NCI-H2081 treated with DMSO at 0.1 percent for 48 hours (cell line): ENCODE measurements at places on chromosomes 6 and 20.

- no peak for DNase-seq
Measured at GRCh38 chr6:37442416-37443215, 9.6 kb downstream of the CMTR1 start.

GRCh38 chr20:42192321-42192720, 574.1 kb upstream of the CHD6 start:
- no peak for DNase-seq

GRCh38 chr6:111590209-111590980, 15.3 kb downstream of the TRAF3IP2 start:
- DNase-seq = no peak

GRCh38 chr20:42740226-42740870, 449.4 kb downstream of the PTPRT start:
- no peak for DNase-seq

- DNase-seq = no peak
Measured at GRCh38 chr6:27501187-27501586, 28.3 kb upstream of the ZNF184 start.

DNA sequence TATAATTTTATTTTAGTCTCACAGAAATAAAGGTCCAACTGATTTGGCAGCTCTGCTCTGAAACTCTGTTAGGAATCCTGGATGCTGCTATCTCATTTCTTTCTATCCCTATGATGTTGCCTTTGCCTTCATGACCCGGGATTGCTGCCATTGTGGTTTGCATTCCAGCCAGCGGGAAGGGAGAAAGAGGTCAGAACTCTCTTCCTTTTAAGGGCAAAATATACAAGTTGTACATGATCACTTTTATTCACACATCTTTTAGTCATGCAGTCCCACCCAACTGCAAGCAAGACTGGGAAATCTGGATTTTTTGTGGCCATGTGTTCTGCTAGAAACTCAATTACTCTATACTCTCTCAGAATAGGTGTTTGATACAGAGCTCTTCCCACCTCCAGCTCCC, 263.1 kb upstream of the ZFP64 start:
- DNase-seq = no peak

DNA sequence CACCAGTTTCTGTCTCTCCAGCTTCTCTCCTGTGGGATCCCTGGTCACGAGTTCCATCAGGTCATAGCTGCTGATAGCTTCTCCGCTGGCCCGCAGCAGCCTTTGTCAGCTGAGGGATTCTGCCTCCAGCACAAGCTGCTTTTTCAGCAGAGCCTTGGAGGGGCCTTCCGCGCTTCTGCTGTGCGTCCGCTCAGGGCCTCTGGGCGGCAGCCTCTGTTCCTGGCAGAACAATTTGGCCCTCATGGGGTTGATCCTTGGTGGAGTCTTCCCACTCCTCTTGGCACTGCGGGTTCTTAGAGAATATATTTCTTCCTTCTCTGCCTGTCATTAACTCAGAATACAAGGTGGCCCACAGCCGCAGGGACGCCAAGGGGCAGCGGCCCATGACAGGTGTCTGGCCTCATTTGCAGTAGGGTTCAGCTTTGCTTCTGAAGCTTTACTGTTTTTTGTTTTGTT, 158.8 kb downstream of the DTNBP1 start:
- DNase-seq = no peak

DNA sequence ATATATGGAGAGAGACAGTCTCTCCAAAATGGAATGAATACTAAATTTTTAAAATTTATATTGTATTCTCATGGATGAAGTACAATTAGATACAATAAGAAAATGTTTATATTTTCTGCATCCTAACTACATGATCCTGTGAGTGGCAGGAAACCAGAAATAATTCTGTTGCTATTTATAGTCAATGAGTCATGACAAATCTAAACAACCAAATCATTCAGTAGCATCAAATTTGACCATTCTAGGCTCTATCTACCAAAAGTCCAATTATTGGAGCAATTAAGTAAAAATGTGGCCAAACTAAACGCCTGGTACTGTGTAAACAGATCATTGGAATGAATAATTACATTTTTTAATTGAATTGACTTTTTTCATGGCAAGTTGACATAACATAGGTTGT, 959.8 kb downstream of the EPHA7 start:
- no peak for DNase-seq

DNA sequence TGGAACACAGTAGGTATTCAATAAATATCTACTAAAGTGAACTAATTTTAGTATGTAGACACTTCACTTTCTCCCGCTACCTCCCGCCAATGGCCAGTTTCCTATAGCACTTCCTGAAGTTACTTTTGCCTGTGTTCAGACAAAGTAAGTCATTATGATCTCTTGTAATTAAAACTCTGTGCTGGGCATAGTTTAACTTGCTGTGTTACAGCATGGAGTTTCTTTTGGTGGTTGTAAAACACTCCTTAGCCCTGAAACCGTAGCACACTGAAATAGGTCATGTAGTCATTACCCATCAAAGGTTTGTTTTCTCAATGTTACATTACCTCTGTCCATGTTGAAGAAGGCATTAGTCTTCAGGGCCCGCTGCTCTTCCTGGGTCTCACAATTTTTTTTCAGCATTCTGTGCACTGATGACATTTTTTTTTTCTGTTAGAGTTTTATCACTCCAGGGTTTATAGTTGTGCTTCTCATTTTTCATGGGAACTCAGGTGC, 54.0 kb upstream of the CENPW start:
- DNase-seq = no peak

DNA sequence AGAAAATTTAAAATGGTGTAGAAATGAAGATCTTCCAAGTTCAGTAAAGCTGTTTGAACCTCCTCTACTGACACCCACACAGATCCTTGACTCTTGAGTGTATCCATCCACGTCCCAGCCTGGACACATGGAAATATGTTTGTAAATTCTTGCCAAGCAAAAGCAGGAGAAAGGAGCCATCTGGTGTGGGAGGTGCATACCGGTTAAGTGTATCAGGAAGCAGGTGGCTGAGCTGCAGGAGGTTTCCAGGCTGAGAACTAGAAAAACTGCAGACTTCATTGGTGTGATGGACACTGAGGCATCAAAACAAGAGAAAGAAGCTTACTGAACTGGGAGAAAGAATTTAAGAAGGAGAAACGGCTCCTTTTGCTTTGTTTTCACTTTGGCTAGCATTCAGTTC, 229.9 kb upstream of the GRIK2 start:
- DNase-seq = peak; percentile 2
